ENCODE measurements at places on chromosomes 16 and 17.

DNA sequence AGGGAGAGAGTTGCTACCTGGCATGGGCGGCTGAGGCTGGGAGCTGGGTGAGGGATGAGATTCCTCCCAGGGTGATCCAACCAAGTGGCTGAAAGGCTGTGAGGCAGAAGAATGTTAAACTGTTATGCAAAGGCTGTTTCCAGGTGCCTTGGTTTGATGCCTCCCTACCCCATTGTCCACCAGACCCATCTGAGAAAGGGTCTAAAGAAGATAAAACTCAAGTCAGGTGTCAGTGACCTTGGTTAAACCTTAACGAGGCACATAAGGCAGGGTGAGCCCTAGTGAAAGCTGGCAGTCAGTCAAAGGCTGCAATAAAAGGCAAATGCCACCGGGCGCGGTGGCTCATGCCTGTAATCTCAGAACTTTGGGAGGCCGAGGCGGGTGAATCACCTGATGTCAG, 23.8 kb downstream of the LDHD start:
- DNase-seq, result no peak

DNA sequence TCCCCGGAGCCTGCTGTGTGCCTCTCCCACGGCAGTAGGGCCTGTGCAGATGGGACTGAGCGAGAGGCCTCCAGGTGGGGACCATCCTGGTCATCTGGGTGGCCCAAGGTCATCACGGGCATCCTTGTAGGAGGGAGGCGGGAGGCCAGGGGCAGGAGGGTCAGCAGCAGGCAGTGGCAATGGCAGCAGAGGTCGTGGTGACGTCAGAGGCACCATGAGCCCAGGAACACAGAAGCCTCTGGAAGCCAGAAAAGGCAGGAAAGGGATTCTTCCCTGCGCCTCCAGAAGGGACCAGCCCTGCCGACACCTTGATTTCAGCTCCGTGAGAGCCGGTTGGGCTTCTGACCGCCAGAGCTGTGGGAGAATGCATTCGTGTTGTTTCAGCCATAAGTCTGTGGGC, 190.3 kb downstream of the BANP start:
- no peak for DNase-seq

DNA sequence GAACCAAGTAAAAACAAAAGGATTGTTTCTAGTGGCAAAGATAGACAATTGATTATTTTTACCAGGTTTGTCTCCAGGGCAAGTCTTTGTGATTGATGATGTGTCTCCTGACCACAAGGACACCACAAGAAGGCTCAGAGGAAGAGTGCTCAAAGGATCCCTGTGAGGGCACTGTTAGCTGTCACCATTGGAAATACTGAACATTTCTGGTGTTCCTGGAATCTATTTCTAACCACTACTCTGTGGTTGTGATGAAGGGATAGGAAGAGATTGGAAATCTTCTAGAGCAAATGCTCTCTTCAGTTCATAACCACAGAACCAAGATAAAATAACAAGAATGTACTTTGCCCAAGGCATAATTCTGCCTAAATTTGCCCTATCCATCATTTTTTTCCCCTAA, 15.3 kb downstream of the RNF43 start:
- DNase-seq, result no peak

- no peak for DNase-seq
These were observed 292.1 kb downstream of the SNX29 start for GRCh38 chr16:12268606-12269005.

DNA sequence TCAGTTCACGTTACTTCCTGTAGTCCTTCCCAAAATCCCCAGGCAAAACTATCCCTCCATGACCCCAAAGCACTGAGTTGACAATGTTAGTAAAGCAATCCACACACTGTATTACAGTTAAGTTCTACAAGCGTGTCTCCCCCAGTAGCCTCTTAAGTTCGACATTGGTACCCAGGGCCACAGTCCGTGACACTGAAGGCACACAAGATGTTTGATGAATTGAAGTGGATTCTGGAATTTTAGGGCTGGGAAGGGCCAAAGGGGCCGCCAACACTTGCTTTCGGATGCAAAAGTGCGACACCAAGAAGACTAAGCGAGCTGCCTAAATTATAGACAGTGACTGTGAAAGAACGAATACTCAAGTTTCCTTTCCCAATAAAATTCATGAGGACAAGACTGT, 1.5 kb downstream of the VPS35 start:
- DNase-seq, result no peak

GRCh38 chr17:81934850-81935708, 2.0 kb downstream of the PYCR1 start:
- DNase-seq, result no peak

DNA sequence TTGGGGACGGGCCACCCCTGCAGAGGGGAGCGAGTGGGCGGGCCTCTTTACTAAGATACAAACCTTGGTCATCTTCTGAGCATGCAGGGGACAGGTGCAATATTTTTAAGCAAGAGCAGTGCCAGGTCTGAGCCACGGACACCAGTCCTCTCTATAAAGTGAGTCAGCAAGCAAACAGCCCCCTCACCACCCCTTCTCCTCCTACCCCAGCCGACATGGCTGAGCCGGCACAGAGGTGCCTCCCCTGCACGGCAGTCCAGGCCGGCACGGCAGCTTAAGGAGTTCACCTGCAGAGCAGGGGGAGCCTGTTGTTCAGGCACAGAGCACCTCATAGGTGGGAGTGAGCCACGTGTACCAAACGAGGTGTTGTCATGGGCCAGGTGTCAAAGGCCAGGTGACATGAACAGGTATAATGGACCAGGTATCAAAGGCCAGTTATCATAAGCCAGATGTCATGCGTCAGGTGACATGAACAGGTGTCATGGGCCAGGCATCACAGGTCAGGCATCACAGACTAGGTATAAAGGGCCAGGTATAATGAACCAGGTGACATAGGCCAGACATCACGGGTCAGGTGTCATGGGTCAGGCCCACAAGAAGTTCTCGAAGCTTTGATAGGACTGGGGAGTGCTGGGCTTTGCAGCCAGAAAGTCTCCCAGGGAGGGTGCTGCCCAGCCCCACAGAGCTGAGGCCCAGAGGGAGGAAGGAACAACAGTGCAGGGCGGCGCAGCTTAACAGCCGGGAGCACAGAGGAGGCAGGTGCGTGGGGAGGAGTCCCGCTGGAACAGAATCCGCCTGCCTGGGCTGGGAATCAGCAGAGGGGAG, 42.6 kb upstream of the ZNF469 start:
- DNase-seq, result no peak

DNA sequence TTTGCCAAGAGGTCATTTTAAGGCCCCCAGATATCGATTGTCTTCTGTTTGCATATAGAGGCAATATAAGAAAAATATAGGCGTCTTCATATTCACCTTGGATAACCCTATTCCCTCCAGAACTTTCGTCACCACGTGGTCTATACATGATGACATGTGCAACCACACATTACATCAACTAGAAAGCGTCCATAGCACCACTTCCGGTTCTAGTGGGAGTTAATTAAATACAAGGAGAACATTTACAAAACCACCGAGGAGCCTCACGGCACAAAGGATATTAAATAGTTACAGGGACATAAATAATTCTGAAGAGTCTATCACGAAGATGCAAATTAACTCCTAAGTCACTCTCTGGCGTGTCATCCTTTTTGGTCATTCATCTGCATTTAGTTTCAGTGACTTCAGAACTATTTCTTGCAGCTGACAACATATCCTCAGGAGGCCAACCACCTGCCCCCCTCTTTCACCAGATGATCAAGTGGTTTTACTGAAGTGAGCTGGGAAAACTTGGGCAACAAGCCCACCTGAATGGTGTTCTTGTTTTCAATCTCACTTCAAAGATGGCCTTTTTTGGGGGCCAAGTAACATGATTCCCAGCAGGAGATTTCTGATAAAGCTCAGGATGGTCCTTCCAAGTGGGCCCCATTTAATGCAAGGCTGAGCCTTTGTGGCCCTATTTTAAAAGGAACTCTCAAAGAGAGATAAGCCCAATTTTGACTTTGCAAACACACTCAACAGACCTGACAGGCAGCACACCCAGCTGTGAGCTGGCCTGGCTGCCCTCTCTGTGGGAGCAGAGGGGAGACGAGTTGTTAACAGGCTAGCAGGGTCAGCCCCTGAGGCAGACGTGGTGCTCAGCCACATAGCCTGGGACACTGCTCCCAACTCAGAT, 15.3 kb downstream of the CMTM3 start:
- DNase-seq, result no peak

- no peak for DNase-seq
These were observed 123.8 kb downstream of the DNAH3 start for GRCh38 chr16:21026846-21027245.

DNA sequence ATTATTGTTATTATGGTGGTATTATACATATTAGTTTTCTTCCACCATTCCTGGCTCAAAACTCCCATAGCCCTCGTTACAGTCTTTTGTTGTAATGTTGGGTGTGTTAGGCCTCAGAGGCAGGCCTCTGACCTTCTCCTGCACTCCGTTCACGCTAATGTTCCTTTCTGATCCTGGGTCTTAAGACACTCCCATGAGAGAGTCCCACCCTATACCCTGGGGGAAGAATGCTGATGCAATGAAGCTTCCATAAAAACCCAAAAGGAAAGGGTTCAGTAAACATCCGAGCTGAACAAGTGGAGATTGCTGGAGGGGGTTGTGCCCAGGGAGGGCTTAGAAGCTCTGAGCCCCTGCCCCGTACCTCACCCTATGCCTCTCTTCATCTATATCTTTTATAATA, 141.3 kb upstream of the NETO2 start:
- no peak for DNase-seq

DNA sequence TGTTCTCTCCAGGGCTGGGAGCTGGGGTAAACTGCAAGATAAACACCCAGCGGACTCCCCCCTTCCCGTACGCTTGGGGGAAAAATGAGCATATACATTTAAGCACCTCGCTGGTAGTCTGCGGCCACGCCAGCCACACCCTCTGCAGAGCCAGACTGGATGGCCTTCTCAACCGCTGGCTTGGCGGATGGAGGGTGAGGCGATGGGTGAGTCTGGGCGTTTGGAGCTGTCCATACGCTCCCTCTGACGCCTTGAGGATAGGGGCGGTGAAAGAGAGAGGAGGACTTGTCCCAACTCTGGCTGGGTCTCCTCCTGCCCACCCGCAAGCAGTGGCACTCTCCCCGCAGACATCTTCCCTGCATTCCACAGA, 1.0 kb downstream of the ITGA3 start:
- no peak for DNase-seq

DNA sequence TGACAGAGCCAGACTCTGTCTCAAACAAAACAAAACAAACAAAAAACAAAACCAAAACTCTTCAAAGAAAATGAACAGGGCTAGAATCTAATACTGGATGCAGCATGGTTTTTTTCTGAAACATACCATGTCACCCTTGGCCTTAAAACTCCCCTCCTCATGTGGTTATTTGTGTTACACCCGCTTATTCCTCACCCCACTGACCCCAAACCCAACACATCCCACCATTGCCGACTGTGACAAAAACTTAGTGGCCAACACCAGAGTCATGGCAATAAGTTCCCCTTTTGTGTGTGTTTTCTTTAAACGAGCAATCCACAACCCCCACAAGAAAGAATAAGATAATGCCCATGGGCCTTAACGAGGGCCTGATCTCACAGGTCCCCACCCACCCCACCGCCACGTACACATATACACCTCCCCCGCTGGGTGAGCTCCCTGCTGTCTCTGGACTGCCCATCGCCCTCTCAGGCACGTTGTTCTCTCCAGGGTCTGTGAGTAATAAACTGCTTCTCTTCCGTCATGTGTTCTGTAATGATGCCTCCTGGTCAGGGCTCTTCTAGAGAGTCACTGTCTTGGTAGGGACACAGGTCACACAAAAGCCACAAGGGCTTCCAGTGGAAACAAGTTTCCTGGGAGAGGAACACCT, 16.8 kb upstream of the ENGASE start:
- DNase-seq, result no peak

DNA sequence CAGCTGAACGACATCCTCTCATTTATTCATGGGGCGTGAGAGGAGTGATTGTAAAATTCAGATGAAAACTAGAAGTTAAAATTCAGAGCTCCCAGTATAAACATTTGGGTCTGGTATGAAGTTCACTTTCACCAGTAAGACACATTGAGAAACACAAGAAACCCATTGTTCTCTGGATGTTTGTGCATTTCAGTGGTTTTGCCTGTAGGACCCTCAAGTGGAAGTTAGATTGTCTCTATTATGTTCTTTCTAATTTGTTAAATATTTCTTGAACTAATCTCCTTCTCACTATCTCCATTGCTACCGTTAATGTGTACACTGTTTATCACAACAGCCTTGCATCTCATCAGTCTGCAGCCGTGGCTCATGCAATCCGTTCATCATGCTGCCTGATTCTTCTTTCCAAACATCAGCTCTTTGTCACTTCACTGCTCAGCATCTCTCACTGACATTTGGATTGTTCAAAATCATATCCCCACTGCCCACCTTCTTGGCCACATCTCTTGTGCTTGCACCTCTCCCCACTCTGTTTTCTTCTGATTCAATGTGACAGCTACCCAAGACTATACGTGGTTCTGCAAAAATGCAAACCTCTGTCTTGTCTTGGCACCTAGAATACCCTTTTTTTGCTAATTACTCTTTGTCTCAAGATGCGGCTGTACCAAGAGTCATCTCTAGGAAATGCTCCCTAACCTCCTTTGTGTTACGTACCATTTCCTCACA, 49.5 kb downstream of the HLF start:
- no peak for DNase-seq

DNA sequence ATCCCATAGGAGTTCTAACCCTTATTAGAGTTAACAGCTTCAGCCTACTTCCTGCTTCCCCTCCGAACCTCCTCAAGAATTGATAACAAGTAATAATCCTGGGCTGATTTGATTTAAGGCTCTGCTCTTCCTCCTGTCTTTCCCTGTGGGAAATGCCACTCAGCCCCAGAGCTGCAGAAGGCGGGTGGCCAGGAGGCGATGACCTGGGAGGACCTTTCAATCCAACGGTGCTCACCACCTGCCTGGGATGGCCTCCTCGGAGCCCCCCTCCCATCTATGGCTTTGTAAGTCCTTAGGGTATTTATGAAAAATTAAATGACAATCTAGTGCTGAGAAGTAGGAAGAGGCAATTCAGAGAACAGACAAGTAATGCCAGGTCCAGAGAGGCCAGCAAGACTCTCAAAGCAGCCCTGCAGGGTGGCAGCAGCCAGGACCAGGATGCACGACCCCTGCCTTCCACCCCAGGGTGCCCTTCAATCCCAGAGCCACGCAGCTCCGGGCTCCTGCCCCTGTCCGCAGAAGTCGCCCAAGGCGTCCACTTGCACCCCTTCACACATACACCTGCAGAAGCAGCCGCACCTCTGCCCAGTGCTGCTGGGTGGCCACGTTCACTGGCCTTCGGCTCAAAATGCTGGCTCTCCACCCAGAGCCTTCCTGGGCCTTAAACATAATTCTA, 34.3 kb downstream of the ABR start:
- DNase-seq, result no peak

DNA sequence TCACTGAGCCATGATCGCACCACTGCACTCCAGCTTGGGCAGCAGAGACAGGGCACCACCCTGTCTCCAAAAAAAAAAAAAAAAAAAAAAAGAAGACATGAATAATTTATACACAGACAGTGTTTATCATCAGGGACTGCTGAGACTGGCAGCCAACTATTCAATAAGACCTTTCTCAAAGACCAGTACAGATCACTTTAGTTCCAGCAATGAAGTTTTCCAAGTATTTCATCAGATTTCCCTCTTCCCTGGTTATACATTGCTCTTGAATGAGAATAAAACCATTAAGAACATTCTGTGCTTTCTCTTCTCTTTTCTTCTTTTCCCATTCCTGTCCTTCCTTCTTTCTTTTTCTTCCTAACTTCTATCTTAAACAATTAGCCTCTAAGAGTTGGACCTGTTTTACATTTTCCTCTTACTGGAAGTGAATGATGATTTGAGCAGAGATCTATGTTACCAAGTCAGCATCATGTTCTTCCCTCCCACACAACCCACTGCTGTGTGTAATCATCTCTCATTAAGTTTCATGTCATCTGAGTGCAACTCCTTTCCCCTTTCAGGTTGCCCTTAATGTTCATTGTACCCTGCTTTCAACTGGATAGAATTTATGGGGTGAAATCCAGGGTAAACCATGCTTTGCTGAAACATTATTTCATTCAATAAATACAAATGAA, 35.9 kb upstream of the SMIM36 start:
- no peak for DNase-seq

Measured in stimulated activated CD4-positive, alpha-beta T cell treated with anti-CD3 and anti-CD28 coated beads, TNF-alpha, amount 100 ng/mL, for 48 hours (primary cell).